ENCODE measurements at places on chromosomes 3 and 15.
A peak's percentile ranks its signal among the peaks of the same experiment; 100 is the strongest.

DNA sequence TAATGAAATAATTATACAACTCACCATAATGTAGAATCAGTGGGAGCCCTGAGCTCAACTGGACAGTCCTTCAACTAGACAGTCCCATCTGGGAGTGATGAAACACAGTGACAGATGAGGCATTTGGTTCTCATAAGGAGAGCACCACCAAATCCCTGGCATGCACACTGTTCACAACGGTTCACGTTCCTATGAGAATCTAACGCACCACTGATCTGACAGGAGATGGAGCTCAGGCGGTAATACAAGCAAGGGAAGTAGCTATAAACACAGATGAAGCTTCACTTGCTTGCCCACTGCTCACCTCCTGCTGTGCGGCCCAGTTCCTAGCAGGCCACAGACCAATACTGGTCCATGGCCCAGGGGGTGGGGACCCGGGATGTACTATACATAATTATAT, 17.0 kb downstream of the PRKAR2A start:
- DNase-seq = no peak

GRCh38 chr3:110314512-110315114, 757.0 kb upstream of the NECTIN3 start:
- no peak for DNase-seq

DNA sequence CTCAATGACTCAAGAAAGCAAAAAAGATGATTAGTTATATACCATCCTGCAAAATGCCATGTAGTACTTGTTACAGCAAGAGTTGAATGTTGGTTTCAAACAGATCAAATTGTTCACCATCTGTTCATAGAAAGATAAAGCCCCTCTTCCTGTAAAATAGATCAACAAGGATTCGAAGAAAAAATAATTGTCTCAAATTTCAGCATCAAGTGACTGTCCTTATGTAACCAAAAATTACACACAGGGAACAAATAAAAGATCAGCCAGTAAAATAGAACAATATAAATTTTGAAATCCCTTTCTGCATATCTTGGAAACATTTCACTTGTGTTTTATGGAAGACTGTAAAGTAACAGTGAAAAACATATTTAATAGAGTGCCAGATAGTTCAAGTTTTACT, 165.1 kb upstream of the STAC start:
- no peak for DNase-seq

DNA sequence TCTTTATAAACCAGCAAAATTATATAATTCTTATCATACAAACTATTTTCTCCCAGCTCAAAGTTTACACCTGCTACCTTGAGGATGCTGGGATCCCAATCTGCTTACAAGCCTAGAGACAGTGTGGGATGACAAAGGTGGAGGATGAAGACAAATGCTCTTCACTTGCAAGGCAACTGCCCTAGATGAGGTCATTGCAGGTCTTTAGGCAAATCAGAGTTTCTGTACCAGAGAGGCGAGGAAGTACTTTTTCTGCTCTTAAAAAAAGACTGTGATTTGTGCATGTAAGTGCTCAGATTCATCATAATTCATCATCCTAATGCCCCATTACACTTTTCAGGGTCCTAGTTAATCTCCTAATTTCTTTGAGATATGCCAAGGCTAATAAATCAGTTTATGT, 376.1 kb downstream of the ZPLD1 start:
- DNase-seq = no peak

DNA sequence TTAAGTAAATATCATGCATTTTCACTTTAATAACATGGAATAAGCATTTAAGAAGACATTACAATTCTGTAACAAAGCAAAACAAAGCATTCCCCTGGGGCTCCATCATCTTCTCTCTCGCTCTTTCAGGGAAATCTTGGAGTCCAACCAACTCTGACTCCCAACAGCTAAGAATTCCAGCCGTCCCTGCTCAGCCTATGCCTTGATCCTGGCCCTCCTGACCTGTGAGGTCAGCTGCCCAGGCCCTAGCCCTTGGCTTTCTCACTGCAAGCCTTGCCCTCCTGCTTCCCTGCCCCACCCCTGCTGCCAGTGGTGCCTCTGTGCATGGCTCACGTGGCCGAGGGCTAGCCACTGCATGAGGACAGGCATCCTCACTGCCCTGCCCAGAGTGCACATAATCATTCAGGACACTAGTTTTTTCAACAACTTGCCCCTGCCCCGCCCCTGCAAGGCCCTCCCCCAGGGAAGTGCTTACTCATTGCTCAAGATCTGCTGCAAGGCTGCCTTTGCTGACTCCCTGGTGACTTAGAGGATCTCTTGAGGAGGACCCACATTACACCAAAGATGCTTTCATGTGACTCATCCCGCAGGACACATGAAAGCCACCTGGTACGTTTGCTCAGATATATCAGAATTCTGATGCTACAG, 37.6 kb downstream of the MTMR10 start:
- DNase-seq = peak; percentile 59

DNA sequence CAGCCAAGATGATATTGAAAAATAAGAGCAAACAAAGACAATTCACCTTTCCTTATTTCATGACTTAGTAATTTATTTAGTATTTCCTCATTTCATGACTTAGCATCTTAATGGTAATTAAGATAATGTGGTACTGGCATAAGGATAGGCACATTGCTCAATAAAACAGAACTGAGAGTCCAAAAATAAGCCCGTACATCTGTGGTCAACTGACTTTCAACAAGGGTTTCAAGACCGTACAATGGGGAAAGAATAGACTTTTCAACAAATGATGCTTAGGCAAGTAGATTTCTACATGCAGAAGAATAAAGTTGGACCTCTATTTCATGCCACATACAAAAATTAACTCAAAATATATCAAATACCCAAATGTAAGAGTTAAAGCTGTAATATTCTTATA, 603 bp upstream of the PYDC2 start:
- DNase-seq = no peak

DNA sequence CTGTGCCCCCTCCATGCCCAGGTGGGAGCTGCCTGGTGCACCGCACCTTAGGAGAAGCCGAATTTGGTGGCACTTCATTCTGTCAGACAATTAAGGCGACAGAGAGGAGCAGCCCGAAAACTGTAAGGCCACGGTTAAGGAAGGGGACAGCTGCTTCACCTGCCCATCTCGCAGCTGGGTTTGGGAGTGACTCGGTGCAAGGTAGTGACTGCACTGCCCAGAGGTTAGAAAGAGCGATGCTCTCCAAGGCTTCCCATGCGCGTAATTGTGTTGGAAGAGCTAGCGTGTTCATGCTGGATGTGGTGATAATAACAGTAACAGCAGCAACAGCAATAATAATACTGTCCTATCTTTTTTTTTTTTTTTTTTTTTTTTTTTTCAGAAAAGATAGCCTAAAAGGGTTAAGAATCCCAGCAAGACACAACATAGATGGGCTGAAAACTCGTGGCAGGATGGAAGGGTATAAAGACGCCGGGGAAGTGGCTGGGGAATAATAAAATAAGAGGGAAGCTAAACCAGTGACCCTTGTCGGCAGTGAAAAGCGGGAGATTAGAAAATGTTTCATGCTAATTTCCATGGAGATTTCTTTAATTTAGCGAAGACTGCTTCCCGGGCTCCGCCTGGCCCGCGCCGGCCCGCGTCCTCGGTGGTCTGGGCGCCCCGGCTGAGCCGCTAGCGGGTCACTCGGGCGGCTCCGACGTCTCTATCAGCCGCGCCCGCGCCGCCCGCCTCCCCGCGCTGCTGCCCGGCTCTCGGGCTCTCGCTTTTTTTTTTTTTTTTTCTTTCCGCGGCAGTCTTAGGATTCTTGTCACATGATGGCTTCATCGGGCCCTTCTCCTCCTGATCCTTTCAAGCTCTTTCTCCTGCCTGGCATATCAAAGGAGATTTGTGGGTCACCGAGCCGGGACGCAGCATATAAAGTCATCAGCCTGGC, 617.1 kb downstream of the NR2F2 start:
- DNase-seq = no peak

DNA sequence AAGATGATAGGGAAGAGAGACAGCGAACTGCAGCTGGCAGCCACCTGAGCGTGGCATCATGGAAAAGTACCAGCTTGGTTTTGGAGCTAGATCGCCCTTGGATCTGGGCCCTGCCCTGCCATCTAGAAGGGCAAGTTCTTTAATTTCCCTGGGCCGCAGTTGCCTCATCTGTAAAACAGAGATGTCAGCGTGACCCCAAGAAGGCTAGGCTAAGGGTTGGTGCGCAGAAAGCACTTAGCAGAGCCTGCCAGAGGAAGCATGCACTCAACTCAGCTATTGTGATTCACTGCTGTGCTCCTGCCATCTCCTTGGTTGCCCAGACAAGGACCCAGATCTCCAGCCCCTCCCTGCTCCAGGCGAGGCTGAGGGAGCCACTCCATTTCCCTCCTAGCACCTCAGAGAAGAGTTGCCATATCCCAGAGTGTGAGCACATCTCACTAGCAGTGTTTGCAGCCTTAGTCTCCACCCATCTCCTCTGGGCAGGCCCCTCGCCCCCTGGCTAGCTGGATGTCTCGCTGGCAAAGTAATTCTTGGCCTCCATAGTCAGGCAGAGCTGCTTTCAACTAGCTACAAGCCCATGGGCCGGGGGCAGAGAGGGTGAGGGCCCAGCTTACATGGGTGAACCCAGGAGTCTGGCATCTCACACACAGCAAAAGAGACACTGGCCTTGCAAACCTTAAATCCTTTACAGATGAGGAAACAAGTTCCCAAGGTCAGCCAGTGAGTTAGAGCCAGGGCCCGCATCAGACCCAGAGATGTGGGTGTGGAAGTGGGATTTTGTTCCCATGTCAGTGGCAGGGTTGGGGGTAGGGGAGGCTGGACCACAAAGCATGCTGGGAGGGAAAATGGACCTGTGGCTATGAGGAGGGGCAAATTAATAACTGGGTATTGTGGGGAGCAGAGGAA, 280.7 kb upstream of the TLE3 start:
- DNase-seq = no peak

DNA sequence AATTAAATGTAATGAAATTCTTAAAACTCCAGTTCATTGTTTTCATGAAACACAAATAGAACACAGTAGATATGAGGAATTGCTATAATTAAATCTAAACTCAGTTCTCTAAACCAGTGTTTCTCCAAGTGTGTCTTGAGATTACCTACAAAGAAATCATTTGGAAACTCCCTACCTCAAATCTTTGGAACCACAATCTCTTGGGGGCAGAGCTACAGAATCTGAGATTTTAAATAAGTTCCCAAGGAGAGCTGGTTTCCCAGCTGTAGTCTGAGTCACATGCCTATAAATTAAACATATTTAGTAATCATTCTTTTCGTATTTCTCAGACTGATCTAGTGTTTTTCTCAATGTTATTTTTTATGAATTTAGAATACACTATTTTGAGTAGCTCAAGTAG, 17.0 kb upstream of the ACTC1 start:
- DNase-seq = no peak

GRCh38 chr15:57726411-57726810, 19.9 kb downstream of the POLR2M start:
- no peak for DNase-seq

- no peak for DNase-seq
These were observed 49.3 kb upstream of the IGF2BP2 start for GRCh38 chr3:185874119-185874518.

DNA sequence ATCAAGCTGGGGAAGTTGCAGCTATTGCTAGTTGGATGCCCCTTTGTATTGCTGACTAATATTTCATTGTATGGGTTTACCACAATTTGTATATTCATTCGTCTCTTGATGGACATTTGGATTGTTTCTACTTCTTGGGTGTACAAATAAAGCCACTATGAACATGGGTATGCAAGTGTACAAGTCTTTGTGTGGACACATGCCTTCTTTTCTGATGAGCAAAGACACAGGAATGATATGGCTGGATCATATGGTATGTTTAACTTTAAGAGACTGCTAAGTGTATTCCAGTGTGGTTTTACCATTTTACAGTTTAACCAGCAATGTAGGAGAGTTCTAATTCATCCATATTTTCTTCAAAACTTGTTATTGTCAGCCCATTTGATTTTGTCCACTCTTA, 32.2 kb downstream of the NECTIN3 start:
- no peak for DNase-seq

DNA sequence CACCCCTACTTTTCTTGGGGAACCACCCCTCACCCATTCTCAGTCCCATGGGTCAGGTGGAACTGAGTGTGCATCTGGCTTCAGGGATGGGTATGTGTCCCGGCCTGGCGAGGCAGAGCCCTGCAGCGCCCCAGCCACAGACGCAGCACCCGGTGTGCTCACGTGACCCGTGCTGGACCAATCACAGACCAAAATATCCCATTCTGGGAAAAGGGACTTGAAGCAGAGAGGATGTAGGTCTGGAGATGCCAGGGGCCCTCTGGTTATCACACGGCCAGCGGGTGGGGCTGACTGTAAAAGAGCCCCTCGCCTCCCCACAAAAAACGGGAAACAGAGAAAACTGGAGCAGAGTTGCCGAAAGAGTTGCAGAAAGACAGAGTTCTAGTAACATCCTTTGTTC, 138.0 kb upstream of the RAD18 start:
- DNase-seq = no peak

DNA sequence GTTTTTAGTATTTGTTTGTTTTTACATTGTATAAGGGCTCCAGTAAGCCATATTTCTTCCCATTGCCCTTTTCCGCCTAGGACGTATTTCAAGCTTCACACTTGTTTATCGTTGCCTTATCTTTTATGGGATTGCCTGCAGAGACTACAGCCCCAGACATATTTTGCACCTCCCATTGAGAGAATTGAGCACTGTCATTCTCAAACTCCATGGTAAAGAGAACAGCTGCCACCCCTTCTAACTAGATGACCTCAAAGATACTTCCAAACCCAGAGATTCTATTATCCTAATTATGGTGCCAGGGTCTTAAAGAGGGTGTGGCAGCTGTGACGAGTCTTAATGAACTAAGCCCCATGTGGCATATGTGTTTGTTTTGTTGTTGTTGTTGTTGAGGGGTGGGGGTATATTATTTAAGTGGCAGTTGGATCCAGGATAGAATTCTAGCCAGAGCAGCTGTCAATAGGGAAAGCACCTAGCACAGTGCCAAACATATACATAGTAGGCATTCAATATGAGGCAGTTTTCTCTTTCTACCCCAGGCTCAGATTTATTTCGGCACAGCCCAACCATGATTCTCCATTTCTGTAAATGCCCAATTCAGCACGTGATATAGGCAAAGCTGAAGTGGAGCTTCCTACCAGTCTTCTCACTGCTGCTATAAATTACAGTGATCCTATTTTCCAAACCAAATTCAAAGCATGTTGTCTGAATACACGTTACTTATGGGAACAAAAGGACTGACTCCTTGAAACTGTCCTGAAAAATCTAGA, 932 bp upstream of the TP53BP1 start:
- no peak for DNase-seq

DNA sequence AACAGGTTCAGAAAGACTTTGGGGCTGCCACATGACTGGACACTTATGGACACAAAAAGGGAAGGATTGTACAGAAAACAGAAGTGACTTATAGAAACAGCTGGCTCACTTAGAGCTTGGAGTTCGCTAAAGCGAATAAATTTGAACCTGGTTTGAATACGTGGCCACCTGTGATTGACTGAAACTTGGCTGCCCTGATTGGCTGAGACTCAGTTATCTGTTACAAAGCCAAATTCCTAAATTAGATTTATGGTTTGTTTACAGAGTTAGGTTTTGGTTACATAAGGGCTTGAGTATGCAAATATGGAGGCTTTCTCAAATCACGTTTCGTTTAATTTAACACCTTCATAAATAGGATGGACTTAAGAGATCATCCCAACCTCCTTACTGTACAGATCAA, 270.2 kb downstream of the THSD4 start:
- DNase-seq = no peak

Data from AG09319 (cell line).